Activated B cell treated with CpG ODN at 0.5 μM for 24 hours (primary cell): ENCODE measurements at places on chromosomes 5 and 9. TPM values are rescaled to one million over a fixed set of nuclear protein-coding genes. Genes with fewer than 3 reads are reported as not detected.

PCDHB13 gene
- 0.07 and 0.09 TPM in 2 replicates for total RNA-seq

RASEF gene
- not detected in 2 replicates for total RNA-seq

ZNF608 gene
- total RNA-seq = 20.7 and 22.0 TPM in 2 replicates

GRCh38 chr9:3863111-3863528 lies 337.3 kb upstream of the RFX3 start:
- no peak for DNase-seq

DNA sequence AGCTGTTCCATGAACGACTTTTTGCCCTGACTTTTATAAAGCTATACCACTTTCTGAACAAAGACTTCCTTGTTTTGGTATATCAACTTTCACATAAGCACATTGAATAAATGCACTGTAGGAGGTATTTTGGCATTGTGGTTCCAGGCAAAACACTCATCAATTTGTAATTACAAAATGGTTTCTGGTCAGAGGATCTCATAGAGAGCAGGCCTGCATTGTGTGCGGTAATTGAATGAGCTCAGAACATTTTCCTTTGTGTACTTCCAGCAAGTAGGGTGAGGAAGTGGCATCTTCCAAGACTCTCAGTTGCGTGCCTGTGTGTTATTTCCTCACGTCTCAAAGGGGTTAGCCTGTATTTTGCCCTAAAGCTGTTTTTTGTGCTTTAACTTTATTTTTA lies 89.2 kb downstream of the PDE6A start:
- no peak for DNase-seq

SEC16A gene
- 74.0 and 78.8 TPM in 2 replicates for total RNA-seq

GRCh38 chr9:90188656-90189055 lies 454.0 kb downstream of the DIRAS2 start:
- no peak for DNase-seq

DNA sequence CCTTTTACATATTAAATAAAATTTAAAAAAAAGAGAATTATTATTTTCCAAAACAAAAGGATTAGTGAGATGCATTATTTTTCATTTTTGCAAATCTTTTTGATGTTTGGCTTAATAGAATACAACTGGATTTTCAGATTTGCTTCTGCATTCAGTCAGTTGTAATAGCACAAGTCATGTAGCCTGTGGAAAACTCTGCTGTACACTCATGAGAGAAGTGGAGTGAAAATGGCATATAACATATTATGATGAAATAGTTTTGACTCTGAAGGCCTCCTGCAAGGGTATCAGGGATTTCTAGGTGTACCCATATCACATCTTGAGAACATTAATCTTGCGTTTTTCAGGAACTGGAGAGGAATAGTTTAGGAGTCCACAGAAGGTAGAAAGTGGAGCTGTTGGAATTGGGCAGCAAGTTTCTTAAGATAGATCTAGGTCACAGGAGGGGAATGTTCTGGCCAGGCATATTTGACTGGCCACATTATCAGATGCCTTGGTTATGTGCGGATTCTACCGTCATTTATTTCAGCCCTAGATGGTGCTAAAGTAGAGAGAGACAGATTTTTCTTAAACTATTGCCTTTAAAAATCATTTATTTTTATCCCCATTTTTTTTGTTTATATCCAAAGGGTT lies 16.4 kb downstream of the LNPEP start:
- DNase-seq = no peak

DNA sequence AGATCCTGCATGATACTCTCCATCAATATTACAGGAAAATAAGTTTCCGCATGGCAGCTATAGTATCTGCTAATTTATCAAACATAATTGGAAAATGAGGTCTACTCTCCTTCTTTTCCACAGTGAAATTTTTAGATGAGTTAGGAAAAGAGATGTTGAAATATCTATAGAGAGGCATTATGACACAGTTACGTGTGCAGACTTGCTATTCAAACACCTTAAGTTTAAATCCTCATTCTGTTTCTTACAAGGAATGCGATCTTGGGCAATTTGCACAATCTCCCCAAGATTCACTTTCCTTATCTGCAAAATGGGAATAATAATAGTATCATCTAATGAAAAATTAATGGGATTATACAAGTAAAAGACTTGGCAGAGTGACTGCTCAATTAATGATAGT lies 91.7 kb upstream of the SLCO6A1 start:
- no peak for DNase-seq

DNA sequence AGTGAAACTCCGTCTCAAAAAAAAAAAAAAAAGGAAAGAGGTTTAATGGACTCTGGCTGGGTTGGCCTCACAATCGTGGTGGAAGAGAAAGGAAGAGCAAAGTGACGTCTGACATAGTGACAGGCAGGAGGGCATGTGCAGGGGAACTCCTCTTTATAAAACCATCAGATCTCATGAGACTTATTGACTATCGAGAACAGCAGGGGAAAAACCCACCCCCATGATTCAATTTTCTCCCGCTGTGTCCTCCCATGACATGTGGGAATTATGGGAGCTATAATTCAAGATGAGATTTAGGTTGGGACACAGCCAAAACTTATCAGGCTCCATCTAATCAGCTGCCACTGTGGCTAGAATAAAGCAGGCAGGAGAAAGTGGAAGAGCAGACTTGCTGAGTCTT lies 610.4 kb upstream of the NUDT12 start:
- no peak for DNase-seq

DNA sequence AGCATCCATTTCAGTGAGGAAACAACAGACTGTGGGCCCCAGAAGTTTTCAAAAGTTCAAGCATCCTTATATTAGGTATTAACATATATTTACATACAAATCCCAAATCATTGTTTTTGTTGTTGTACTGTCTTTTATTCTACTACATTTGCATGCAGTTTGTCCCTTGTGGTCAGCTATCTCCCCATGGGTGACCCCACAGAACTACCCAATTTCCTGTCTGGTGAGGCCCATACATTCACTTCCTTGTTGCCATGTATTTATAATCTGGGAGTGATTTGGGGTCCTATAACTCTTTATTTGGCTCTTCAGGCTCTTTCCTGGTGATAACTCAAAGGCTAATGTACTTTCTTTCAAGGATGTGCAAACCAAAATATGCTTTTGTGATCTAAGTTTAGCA lies 3.3 kb upstream of the CD180 start:
- no peak for DNase-seq

GRCh38 chr9:136981588-136982231 lies 1.1 kb upstream of the LCNL1 start:
- DNase-seq = no peak

- no peak for DNase-seq
Measured at GRCh38 chr5:84816746-84817547, 432.3 kb upstream of the EDIL3 start.

DNA sequence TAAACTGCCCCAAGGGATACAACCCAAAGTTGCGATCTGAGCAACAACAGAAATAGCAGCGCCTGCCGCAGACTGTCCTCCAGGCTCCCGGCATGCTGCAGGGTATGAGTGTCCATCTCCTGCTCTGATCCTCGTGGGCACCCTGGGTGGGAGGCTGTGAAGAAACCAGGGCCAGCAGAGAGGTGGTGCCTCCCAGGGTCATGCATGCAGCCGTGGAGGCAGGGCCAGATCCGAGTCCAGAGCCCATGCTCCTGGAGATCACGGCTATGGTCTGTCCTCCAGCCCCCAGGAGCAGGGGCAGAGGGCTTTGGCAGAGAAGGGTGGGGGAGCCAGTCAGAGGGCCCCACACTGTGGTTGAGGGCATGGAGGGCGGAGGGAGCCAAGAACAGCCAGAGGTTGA lies 29.0 kb downstream of the HRH2 start:
- DNase-seq = no peak

PCDH12 gene
- not detected in 2 replicates for total RNA-seq

GRCh38 chr5:53482717-53483638 lies 2.5 kb downstream of the FST start:
- peak; percentile 21 for DNase-seq

NEUROG1 gene
- total RNA-seq = not detected in 2 replicates

PRR7 gene
- total RNA-seq = 2.4 and 3.2 TPM in 2 replicates

DDX4 gene
- total RNA-seq = not detected in 2 replicates

GRCh38 chr9:95820074-95820473 lies 55.4 kb upstream of the ERCC6L2 start:
- DNase-seq = no peak

LHX3 gene
- 0.17 TPM in 1 of 2 replicates, not detected in the other for total RNA-seq

- DNase-seq = no peak
Measured at GRCh38 chr9:114096866-114097612, 2.1 kb downstream of the KIF12 start.

- no peak for DNase-seq
Measured at GRCh38 chr9:89528131-89528530, 30.2 kb upstream of the SEMA4D start.

FBP2 gene
- total RNA-seq = not detected in 2 replicates

DNA sequence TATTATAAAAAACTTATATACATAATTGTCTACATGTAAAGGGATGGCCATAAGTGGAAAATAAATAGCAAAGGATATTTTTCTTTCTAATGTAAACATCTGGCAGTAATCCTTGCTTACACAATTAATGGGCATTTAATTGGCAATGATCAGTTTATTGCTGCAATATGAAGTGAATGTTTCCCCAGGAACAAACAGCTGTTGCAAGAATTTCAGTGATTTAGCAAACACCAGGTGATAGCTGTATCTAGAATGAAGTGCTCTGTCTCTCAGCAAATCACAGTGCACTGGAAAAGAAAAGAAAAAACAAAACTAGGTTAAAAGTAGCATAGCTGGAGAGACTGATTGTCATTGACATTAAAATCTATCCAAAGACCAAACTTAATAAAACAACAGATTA lies 594.5 kb upstream of the ARRDC3 start:
- DNase-seq = no peak

RNF208 gene
- total RNA-seq = 1.1 and 1.9 TPM in 2 replicates

MARVELD2 gene
- 1.2 and 1.6 TPM in 2 replicates for total RNA-seq

- no peak for DNase-seq
Measured at GRCh38 chr9:5909976-5910375, 19.3 kb downstream of the MLANA start.

DNA sequence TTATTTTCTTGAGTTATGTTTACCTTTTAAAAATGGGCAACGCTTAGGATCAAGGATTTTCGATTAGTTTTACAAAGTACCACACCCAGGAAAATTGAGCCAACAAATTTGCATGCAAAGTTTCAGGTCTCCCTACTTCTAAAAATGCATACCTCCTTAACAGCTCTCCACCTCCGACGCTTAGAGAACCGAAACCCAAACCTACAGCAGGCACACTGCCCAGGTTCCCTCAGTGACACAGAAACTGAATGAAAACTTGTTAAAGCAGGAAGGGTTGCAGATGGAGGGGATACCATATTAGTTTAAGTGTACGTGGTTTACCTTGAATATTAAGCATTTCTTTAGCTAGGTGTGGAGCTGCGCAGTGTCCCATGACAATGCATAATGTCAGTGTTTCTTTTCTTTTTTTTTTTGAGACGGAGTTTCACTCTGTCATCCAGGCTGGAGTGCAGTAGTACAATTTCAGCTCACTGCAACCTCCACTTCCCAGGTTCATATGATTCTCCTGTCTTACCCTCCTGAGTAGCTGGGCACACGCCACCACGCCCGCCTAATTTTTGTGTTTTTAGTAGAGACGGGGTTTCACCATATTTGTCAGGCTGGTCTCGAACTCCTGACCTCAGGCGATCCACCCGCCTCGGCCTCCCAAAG lies 1.6 kb upstream of the SUB1 start:
- no peak for DNase-seq

DNA sequence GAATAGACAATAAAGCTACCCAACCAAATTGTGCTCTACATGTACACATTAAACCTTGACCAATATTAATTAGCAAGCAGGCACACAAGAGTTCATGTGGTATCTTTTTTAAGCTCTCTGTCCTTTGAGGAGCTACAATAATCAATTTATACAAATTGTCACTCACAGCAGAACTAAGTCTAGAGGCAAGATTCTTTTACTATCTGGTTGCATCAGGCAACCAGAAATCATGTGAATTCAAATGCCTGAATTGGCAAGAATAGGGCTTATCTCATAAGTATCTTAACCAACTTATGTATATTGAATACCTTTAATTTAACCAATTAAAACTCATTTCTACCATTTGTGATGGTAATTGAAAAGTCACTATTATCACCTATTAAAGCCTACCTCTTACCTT lies 145.5 kb upstream of the HAPLN1 start:
- no peak for DNase-seq

DNA sequence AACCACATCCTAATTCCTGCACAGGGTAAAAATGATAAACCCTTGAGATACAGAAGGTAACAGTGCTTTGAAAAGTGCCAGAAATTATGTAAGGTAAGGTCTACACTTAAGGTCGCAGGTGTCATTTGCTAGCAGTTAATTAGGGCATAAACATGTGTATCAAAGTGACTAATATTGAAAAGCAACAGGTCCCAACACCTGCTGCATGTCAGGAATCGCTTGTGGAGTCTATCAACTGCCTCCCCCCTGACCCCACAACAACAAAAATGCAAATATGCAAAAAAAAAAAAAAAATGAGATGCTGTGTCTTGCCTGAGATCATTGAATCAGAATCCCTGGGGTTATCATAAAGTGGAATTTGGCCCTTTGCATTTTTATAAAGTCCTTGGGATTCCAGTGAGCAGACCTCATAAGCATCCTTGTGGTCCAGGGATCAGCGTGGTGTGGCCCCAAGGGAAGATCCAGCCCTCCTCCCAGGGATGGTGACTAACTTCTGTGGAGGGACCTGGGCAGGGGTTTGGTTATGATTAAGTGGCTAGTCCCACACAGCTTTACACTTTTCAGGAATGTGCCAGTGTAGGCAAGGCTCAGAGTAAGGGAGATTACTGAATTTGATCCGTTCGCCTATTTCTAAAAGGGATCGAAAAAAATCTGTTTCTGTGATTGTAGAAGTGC lies 92.5 kb upstream of the TNFSF8 start:
- DNase-seq = no peak

GRCh38 chr5:111158105-111158744 lies 66.0 kb upstream of the CAMK4 start:
- DNase-seq = no peak

- DNase-seq = no peak
Measured at GRCh38 chr9:79946712-79947111, 374.9 kb downstream of the TLE4 start.

GRCh38 chr9:92647671-92648473 lies 22.1 kb downstream of the IPPK start:
- DNase-seq = no peak

GRCh38 chr9:69370430-69370829 lies 45.4 kb downstream of the ENTREP1 start:
- DNase-seq = no peak

- no peak for DNase-seq
Measured at GRCh38 chr5:108168915-108169314, 213.0 kb downstream of the FBXL17 start.

NANS gene
- 21.6 and 21.8 TPM in 2 replicates for total RNA-seq
